ENCODE measurements at places on chromosomes 3 and 15.

DNA sequence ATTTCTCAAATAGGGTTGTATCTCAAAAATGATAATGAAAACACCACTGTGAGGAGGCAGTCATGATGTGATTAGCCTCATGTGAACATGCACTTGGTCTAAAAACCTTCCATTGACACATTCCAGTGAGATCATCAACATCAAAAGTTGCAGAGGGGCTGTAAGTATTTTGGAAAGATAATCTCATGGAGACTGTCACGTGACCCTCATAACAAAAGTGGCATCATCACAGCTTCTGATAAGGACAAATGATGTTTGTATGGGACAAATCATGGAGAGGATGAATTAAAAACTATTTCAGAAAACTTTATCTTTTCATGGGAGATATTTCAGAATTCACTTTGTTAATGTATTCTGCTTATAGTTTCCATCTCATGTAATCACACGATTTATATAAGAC is 203.1 kb upstream of the NDN start:
- DNase-seq: no peak
- no peaks in the 10 kb centered on the region for H3K36me3 ChIP-seq
- no peaks in the 10 kb centered on the region for H3K27me3 ChIP-seq
- no peak overlapping the region for H3K27ac ChIP-seq
- no peak overlapping the region for H3K4me3 ChIP-seq

DNA sequence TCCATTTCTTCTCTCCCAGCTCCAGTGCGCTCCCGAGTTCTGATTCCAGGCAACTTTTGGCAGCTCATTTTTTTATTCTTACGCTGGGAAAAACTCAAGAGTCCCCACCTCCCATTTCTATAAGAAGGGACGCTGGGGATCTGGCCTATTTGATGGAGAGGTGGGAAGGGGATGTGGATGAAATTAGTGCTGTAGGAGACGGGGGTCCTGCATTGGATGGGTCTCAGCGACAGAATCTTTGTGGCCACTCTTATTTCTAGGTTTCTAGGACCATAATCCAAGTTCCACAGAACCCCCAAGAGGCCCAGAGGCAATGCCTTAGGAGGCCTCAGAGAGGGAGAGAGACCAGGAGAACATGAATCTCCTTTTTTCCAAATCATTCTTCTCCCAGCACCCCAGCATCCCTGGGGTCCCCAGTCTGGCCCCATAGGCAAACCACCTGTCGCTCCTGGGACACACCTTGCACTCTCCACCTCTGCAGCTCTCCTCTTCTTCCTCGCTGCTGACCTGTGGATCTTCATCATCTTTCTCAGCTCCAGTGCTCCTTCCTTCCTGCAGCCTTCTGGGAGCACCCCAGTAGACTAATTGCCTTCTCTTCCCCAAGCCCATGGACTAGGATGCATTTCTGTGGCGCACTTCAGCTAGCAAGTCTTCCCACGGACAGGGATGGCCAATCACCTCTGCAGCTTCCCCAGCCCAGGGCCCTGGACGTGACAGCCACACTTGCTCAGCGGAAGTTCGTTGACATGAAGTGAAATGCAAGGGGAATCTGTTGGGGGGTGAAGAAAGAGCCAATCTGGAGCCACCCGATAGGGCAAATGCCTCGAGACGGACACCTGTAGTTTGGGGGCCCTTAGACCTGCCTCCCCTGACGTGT is 100.1 kb upstream of the ALDH1A3 start:
- no peaks in the 10 kb centered on the region for H3K4me1 ChIP-seq
- H3K36me3 ChIP-seq: no peaks in the 10 kb centered on the region
- no peaks in the 10 kb centered on the region for H3K27me3 ChIP-seq
- H3K27ac ChIP-seq: no peak overlapping the region
- DNase-seq: peak; percentile 2

DNA sequence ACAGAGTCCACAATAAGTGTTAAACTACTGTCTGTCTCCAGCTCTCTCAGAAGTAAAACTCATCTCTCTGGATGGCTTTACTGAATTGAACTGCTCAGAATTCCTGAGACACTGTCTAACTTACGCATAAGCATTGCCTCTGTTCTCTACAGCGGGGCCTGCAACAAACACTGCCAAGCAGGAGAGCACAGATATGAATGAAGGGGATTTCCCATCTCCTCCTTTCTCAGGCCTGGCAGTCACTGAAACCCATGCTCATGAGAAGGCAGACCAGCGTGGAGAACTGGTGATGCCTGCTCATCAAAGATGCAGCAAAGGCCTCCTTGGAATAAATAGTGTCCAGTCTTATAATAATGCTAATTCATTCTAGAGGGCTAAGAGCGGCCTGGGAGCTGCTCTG is 10.3 kb downstream of the RASGRP1 start:
- DNase-seq: peak; percentile 13
- H3K27ac ChIP-seq: peak overlapping the region; percentile 38

DNA sequence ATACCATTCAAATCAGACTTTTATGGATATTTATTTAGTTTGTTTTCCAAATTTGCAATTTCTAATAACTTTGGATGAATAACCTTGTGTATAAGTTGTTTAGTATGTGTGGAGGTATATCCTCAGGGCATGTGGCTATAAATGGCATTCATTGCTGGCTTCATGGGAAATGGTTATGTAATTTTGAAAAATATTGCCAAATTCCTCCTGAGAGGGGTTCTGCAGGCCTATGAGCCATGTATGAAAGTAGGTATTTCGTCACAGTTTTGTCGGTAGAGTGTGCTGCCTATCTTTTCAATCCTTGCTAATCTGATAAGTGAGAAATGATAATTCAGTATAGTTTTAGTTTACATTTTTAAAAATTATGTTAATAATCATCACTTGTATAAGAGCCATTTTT is 256.4 kb upstream of the ZNF385D start:
- H3K36me3 ChIP-seq: no peaks in the 10 kb centered on the region
- no peak overlapping the region for H3K27ac ChIP-seq
- H3K27me3 ChIP-seq: no peaks in the 10 kb centered on the region
- no peaks in the 10 kb centered on the region for H3K4me1 ChIP-seq
- no peak for DNase-seq
- no peak overlapping the region for H3K4me3 ChIP-seq

GRCh38 chr15:69272139-69272538 is 26.6 kb upstream of the PAQR5 start:
- H3K4me1 ChIP-seq: no peaks in the 10 kb centered on the region
- DNase-seq: no peak
- no peak overlapping the region for H3K4me3 ChIP-seq
- no peaks in the 10 kb centered on the region for H3K36me3 ChIP-seq
- peaks cover 1% of the 10 kb centered on the region for H3K27me3 ChIP-seq

GRCh38 chr15:25780479-25781255 is 82.5 kb downstream of the ATP10A start:
- H3K36me3 ChIP-seq: peaks cover 19% of the 10 kb centered on the region
- H3K27me3 ChIP-seq: no peaks in the 10 kb centered on the region
- H3K4me3 ChIP-seq: no peak overlapping the region
- no peak overlapping the region for H3K27ac ChIP-seq
- no peak for DNase-seq
- H3K4me1 ChIP-seq: peaks cover 31% of the 10 kb centered on the region

DNA sequence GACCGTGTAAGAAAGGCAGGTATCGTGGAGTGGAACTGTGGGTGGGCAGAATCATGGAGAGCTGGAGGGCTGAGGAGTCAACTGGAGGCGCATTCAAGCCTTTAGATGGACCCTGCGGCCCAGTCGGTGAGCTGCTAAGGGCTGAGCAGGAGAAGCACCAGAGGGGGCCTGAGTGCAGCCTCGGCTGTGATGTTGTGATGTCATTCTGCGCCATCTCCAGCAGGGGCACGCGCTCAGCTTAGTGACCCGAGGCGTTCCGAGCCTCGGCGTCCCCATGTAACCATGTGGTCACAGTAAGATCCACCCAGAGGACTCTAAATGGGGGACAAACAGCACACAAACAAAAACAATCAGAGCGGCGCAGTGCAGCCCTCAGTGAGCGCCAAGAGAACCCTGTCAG is 76.8 kb downstream of the VGLL4 start:
- H3K27ac ChIP-seq: no peak overlapping the region
- H3K36me3 ChIP-seq: peaks cover 3% of the 10 kb centered on the region
- no peaks in the 10 kb centered on the region for H3K4me1 ChIP-seq
- H3K4me3 ChIP-seq: no peak overlapping the region

DNA sequence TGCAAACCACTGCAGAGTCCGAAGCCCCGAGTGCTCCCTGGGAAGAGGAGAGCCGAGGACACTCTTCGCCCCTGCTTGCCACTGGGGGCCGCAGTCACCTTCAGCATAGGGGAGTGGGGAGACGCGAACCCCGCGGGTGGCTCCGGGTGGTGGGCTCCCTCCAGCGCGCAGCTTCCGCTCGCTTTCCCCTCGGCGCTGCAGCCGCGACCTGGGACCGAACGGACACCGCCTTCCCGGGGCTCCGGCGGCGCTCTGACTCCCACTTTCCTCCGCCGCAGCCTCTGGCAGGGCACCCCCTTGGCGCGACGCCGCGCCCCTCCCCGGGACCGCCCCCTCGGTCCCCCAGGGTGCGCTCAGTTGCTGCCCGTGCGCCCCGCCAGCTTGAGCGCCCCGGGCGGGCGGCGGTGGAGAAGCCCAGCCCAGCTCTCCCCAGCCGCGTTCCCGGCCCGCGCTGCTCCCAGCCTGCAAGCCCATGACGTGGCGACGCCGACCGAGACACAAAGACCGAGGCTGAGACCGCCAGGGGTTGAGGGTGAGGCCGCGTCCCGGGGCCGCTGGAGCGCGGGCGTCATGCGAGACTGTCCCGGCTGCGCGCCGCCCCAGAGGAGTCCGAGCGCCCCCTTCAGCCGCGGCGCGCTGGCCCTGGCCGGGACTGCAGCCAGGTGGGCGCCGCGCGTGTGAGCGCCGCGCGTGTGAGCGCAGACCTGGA is at the start of gene MINAR1:
MINAR1 (plus strand) TSS at position 701 of the 709 bp plus-strand sequence. CDS start 23,812 bp downstream, outside the sequence.
- H3K4me3 ChIP-seq: peak within 1 kb of the TSS; percentile 24
- peaks cover 6% of the 10 kb centered on the region for H3K4me1 ChIP-seq
- H3K27me3 ChIP-seq: peaks cover 75% of the 10 kb centered on the region
- peak within 1 kb of the TSS; percentile 34 for H3K27ac ChIP-seq
- no peaks in the 10 kb centered on the region for H3K36me3 ChIP-seq

DNA sequence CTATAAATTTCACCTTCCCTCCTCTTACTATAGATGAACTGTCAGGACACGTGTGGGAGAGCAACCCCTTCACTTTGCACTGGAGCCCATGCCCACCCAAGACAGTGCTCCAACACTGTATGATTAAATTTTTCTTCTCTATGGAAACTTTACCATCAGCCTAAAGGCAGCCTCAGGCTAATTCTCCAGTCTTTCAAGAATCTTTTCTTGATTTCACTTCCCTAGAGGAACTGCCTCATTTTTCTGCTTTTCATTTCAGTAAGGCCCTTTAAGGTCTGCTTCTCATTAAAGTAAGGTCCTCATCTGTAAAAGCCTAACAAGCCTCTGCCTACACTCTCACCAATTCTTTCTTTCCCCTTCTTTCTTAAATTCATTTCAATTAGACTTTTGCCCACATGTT is 137.3 kb downstream of the KCNMB2 start:
- no peaks in the 10 kb centered on the region for H3K27me3 ChIP-seq
- peaks cover 11% of the 10 kb centered on the region for H3K4me1 ChIP-seq
- H3K36me3 ChIP-seq: no peaks in the 10 kb centered on the region
- H3K27ac ChIP-seq: no peak overlapping the region
- no peak overlapping the region for H3K4me3 ChIP-seq

DNA sequence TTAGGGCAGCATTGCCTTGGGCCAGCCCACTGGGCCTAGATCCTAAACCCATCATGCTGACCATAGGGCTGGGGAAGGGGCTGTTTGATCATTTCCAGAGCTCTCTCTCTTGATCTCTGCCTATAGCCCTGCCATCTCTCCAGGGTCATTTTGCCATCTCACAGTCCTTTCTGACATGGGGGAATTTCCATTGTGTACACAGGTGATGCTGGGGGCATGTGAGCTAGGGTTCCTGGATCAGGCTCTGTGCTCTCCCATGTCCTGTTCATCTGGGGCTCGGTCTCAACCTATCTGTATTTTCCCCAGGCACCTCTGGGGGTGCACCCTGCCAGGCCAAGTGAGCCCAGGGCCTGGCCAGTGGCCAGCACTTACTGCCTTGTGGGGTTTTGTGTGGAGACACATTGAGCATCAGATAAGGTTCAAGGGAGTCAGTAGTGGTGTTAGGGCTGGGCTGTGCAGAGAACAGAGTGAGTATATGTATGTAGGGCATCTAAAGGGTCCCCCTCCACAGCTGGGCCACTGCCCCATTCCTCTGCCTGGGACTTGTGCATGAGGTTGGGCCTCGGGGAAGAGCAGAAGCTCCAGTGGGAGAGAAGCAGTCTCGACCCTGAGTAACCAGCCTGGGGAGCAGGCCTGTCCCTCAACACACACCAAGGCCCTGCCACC is 25.7 kb upstream of the APEH start:
- no peak for DNase-seq
- no peaks in the 10 kb centered on the region for H3K4me1 ChIP-seq
- H3K4me3 ChIP-seq: no peak overlapping the region
- H3K36me3 ChIP-seq: no peaks in the 10 kb centered on the region
- H3K27me3 ChIP-seq: no peaks in the 10 kb centered on the region
- peak overlapping the region; percentile 44 for H3K27ac ChIP-seq

- no peaks in the 10 kb centered on the region for H3K36me3 ChIP-seq
- no peaks in the 10 kb centered on the region for H3K27me3 ChIP-seq
- no peak overlapping the region for H3K27ac ChIP-seq
- H3K4me1 ChIP-seq: no peaks in the 10 kb centered on the region
- DNase-seq: no peak
Measured at GRCh38 chr15:33587773-33588172, 277.0 kb downstream of the RYR3 start.

DNA sequence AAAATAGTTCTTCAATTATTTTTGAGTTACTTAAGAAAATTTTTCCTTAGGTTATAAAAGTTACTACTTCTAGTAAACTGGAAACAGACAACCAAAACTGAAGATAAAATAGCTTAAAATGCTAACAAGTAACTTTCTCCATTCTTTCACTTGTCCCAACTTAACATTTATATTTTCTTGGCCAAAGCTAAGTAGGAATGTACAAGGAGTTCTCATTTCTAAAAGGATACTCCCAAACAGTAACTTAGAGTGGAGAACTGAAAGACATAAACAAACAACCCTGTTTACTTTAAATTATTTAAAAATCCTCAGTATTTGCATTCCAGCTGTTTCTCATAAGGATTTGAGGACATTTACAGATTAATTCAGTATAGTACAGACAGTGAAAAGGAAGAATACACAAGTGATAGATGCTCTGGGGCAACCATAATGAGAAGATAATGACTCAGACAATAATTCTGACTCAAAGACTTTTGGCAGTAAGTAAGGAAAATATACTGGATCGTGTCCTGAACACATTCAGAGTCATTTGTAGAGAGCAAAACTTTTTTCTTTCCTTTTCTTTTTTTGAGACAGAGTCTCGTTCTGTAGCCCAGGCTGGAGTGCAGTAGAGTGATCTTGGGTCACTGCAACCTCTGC is 29.2 kb upstream of the ANXA2 start:
- H3K27me3 ChIP-seq: no peaks in the 10 kb centered on the region
- DNase-seq: no peak
- no peak overlapping the region for H3K27ac ChIP-seq
- peaks cover 15% of the 10 kb centered on the region for H3K4me1 ChIP-seq
- H3K36me3 ChIP-seq: peaks cover 35% of the 10 kb centered on the region
- no peak overlapping the region for H3K4me3 ChIP-seq

Data from activated CD4-positive, alpha-beta T cell treated with anti-CD3 and anti-CD28 coated beads, Interleukin-2, amount 10 ng/mL, durations not matched to agents 7 days and 5 days (primary cell).